ENCODE measurements at places on chromosomes 3 and 15.

- DNase-seq = no peak
Observed at GRCh38 chr3:86929046-86929445, 61.9 kb downstream of the VGLL3 start.

GRCh38 chr3:34376691-34377090 lies 578.3 kb downstream of the PDCD6IP start:
- no peak for DNase-seq

- no peak for DNase-seq
Observed at GRCh38 chr3:71785532-71786216, 726 bp upstream of the PROK2 start.

DNA sequence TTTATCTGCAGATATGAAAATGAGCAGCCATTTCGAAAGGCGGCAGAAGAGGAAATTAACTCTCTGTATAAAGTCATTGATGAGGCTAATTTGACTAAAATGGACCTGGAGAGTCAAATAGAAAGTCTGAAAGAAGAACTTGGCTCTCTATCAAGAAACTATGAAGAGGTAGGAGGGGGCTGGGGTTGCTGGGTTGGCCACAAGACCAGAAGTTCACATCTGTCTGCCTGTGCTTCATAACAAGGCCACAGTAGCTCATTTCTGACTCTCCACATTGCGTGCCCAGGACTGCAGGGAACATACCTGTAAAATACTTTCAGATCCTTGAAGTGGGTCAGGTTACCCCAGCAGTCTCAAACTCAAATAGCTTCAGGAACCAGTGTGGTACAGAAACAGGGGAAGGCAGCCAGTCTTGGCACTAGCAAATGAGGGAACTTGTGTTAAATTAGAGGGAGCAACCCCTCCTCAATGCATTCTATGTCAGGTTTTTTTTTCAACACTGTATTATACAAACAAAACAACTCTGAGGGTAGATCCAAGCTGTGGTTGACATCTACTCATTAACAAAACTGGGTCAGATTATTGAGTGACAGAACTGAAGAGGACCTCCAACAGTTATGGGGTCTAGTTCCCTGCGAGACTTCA lies 48.7 kb downstream of the BFSP2 start:
- peak; percentile 12 for DNase-seq

GRCh38 chr15:73723191-73723590 lies 30.0 kb downstream of the INSYN1 start:
- no peak for DNase-seq

All from CD4-positive, alpha-beta T cell treated with Interleukin-15 for 4 hours (primary cell).